Cardiac muscle cell (in vitro differentiated cells and primary cell): ENCODE measurements at places on chromosomes 2 and 18.
A peak's percentile ranks its signal among the peaks of the same experiment; 100 is the strongest.

DNA sequence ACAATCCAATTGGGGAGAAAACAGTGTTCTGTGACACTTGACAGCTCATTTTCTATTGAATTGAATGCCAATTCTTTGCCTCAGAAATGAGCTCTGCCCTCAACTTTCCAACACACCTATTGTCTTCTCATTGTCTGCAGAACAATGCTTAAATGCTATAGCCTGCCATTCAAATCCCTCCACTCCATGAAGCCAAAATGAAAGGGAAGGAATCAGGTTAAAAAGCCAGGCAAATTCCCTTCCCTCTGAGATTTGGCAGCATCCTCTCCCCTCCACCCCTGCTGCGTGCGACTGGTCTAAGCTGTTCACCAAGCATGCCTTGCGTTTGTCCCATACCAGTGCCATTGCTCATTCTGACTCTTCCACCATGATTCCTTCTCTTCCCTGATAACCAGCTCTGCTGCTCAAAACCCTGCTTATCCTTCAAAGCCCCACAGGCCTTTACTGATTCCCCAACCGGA, 32.4 kb upstream of the TMEM131 start:
- peak; percentile 69 for DNase-seq

DNA sequence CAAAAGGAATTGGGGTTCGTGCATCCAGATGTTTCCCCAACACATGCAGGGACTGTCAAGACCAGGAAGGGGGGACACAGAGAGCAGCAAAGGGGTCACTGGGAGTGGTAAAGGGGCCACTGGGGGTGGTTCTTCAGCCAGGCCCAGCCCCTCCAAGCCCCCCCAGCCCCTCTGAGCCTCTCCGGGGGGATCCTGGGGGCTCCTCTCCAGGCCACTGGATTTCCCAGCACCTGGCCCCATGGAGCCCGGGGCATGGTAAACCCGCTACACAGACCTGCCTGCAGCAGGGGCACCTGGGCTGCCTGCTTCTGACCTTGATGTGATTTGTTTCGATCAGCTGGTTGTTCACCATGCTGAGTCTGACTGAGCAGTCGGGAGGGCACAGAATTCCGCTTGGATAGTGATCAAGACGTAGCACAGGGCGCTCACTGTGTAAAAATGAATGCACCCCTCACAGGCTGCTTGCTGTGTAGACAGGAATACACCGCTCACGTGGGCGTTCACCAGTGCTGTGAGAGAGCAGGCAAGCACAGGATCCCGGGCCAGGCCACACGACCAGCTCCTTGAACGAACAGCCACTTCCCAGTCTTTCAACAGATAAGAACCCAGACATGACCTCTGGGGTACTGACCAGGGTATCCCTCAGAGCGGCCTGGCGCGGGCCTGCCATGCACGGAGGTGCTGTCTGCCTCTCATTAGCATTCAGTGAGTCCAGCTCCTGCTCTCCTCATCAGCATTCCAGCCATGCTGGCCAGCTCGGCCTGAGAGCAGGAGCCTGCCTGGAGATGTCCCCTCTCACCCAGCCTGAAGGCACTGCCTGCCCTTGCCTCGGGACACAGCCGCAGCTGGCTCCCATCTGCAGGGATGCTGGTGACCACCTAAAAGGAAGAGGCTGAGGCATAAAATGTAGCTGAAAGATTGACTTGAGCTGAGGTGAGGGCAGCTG, 73.3 kb upstream of the OTOS start:
- peak; percentile 1 for DNase-seq

GRCh38 chr2:211248841-211249240, 692.4 kb downstream of the CPS1 start:
- DNase-seq = no peak

- DNase-seq = no peak
Measured at GRCh38 chr2:648476-649424, 28.5 kb downstream of the TMEM18 start.

DNA sequence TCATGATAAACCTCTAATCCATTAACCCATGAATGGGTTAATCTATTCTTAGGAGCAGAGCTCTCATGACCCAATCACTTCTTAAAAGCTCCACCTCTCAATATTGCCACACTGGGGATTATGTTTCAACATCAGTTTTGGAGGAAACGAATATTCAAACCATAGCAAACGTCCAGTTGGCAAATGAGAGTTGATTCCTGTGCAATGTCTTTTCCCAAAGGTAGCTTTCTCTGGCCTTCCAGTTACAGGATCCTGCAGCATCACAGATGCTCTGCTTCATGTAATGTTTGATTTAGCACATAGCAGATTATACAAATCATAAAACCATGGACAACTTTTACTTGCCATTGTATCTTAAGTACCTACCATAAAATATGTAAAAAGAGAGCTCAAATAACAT, 481.0 kb downstream of the TNS1 start:
- DNase-seq = no peak

GRCh38 chr2:121388371-121388770, 103.4 kb upstream of the TFCP2L1 start:
- DNase-seq = no peak

GRCh38 chr2:183490914-183491313, 366.7 kb downstream of the NUP35 start:
- no peak for DNase-seq

DNA sequence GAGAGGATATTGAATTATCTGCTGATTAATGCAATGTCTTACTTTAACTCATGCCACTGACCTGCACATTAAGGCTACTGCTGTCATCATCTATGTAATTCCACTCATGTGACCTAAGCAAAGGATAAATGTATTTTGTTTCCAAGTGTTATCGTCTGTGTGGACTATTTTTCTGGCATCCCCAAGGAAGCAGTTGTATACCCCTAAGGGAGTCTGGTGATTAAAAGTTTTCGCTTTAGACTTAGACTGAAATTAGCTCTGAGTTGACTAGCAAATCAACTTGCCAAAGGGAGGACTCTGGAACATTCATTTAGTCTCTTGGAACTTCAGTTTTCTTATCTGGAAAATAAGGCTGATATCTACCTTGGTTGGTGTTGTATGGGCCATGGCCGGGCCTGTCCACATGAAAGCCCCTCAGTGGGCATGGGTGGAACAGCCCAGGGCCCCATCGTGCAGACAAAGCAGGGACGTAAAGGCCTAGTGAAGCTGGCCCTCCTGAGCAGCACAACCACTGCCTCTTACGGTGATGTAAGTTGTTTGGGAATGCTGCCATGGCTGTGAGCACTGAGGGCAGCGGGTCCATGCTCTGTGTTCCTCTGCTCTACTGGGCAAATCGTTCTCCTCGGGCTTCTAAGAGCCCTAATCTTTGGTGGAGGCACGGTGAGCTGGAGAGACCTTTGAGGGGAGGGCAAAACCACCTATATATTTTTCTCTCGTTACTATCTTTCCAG, 144.4 kb upstream of the RNF152 start:
- DNase-seq = peak; percentile 53

- DNase-seq = no peak
Measured at GRCh38 chr18:48529796-48530195, 9.0 kb upstream of the CTIF start.

DNA sequence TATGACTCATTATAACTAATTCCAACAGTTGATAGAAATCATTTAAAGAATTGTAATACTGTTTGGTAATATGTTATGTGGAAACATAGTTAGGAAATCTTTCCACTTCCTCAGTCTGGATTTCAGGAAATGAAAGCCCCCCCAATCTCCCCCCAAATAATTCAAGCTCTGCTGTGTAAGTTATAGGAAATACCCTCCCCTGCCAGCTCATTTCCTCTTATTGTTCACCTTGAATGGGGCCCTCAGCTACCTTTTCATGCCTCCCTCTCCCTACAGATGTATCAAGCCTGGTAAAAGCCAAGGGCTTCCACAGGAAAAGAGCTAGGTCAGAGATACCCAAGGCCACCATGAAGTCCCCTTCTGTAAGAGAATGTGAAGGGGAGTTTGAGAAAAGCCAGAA, 155.5 kb downstream of the CNTNAP5 start:
- no peak for DNase-seq

DNA sequence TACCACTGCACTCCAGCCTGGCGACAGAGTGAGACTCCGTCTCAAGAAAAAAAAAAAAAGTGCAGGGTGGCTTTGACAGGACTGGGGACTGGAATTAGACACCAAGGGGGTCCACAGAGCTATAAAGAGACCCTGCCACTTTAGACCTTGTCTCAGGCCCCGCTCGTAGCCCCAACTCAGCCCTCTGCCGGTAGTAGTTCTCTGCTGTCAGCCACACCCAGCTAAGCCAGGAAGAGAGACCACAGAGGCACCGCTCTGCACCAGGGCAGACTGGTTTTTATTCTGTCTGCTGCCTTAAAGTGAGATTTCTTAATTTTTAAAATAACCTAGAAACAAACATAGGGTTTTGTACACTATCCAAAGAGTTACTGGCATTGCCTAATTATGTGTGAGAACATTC, 66.0 kb downstream of the STEAP3 start:
- DNase-seq = peak; percentile 6

GRCh38 chr2:218891275-218892135, 10.9 kb downstream of the WNT10A start:
- DNase-seq = no peak

DNA sequence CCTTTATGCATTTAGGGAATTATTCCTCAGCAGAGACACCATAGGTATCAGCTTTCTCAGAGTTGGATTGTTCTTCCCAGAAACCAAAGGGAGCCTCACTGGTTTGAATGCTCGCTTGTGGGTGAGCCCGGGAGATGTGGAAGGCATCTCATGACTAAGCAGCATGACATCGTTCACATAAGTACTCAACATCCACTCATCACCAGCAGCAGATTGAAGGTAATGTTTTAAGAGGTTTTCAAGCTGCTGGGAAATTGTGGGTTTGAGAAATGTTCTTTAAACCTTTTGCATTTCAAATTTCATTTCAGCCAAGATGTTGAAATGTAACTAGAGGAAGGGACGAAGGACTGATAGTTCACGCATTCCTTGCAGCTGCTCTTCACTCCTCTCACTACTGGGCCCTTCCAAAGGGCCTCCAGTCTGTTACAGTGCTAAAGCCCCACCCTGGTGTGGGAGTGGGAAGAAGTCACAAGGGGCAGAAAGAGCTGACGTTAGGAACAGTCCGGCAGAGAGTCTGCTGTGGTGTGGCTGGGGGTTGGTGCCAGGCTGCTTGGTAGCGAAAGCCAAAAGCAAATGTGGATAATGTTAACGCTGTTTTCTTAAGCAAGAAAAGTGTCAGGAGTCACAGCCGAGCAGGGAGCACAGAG, 324.5 kb upstream of the EPHA4 start:
- peak; percentile 9 for DNase-seq

DNA sequence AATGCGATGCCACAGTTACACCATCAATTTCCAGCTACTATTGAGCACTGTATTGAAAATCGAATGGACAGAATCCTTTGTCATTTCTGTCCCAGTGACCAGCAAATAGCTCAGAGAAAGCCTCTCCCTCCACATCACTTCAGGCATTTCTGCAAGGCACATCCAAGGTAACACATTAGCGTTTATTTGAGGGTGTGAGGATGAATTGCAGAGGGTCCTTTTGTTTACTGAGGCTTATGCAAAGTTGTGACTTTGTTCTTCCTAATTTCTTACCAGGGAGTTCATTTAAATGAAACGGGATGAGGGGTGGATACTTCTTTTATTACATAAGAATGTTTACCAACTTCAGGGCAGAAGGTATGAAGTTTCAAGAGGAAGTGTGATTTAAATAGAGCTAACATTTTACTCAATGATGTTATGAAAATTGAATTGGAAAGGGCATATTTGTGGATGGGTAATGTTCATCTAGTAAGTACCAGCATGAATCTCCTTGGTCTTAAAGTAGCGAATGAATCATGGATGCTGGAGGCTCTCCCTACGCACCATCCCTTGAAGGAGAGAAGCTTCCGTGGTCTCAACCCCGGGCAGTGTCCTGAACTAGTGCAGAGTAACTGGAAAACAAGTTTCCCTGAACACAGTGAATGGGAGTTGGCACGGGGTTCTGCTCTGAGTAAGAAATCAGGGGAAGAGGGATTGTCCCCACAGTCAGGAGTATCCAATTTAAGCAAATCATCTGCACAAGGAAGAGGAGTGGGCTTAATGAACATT, 756.5 kb downstream of the GALR1 start:
- no peak for DNase-seq

DNA sequence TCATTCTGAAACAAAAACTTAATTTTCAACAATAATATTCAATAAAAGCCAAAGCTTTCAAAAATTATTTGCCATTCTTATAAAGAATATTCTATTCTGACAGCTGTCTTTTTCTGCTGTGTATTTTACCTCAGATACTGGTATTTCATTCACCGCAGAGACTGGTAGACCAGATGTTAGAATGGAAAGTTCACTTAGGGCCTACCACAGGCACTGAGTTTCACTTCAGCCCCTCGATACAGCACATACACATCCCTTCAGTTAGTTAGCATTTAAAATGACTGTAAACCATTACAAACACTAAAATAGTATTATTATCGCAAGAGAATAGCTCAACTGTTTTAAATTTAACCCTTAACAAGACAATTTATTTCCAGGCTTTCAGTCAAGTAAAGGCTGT, 24.2 kb upstream of the GATA6 start:
- DNase-seq = no peak

- no peak for DNase-seq
Measured at GRCh38 chr2:74532222-74532621, 2.5 kb downstream of the HTRA2 start.

- DNase-seq = peak; percentile 12
Measured at GRCh38 chr2:45643095-45643494, 8.4 kb upstream of the PRKCE start.

DNA sequence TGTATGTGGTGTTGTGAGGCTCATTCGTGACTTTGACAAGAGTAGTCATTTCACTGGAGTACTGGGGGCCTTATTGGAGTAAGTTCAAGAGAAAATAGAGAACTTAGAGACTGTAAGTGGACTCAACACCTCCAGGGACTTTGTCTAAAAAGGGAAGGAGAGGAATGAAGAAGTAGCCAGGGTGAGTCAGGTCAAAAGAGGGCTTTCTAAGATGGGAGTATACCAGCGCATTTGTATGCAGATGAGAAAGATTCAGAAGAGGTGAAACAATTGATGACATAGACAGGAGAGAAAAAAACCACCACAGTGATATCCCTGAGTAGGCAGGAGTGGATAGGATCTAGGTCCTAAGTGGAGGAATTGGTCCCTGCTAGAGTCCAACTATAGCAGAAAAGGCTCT, 246.8 kb downstream of the IKZF2 start:
- no peak for DNase-seq

GRCh38 chr2:106990297-106990696, 104.3 kb upstream of the ST6GAL2 start:
- no peak for DNase-seq
